EH (cell line): ENCODE measurements at places on chromosomes 3 and 15.

GRCh38 chr3:151550025-151550618 lies 89.3 kb upstream of the IGSF10 start:
- no peak for DNase-seq

- DNase-seq: peak; percentile 40
Observed at GRCh38 chr3:56303487-56303886, 164.8 kb downstream of the ERC2 start.

- no peak for DNase-seq
Observed at GRCh38 chr15:58748040-58748851, 1.3 kb downstream of the ADAM10 start.

DNA sequence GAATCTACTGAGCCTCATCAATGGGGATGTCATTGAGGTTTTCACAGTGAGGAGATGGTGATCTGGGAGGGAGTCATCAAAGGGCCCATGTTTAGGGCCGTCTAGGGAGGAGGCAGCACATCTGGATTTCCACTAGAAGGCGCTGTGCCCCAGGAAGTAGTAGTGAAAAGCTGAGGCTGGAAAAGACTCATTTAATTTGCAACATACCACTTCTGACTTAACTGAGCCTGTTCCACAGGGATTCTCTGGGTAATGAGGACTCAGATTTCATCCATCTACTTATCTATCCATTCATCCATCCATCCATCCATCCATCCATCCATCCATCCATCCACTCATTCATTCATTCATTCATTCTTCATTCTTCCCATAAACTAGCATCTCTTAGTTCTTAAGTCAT lies 17.4 kb upstream of the SHF start:
- DNase-seq: peak; percentile 74

DNA sequence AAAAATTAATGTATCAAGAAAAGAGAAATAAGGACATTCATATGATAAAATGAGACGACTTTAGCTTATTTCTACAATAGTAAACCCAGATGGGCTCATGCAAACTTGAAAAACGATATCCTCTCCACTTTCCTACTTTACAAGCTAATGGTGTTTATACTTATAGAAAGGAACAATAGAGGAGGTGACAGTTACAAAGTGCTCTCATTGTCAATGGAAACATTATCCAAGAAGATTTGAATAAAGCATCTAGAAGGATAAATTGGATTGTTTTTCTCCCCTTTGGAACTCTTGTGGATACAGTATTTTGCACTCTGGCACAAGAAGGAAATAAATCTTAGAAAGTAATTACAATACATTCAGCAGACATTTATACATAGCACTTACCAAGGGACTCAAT lies 20.2 kb upstream of the CCDC66 start:
- no peak for DNase-seq

GRCh38 chr3:185353823-185354614 lies 8.9 kb upstream of the MAP3K13 start:
- peak; percentile 67 for DNase-seq

DNA sequence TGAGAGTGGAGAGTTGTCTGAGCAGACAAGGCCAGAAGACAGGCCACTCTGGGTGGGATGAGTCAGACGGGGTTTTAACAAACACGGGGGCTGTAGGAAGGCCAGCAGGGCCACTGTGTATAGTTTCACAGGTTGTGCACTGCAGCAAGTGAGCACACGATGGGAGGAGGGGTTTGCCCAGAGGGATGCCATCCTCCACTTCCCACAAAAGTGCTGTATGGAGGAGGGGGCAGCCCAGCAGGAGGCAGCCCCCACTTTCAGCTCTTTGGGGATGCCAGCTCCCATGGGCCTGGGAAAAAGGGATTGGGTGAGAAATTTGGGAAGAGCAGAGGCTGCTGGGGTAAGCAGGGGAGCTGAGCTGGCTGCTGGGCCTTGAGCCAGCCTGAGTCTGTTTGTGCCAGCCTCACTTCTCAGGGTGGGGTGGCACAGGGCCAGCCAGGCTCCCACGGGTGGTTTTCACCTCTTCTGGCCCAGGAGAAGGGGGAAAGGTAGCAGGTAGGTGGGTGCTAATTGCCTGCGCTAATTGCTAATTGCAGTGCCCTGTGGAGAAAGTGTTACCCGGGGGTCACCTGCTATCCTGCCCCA lies 6.7 kb downstream of the ZBTB47 start:
- peak; percentile 34 for DNase-seq
